NCI-H2171 treated with DMSO at 0.1 percent for 48 hours (cell line): ENCODE measurements at places on chromosomes 4 and X.

DNA sequence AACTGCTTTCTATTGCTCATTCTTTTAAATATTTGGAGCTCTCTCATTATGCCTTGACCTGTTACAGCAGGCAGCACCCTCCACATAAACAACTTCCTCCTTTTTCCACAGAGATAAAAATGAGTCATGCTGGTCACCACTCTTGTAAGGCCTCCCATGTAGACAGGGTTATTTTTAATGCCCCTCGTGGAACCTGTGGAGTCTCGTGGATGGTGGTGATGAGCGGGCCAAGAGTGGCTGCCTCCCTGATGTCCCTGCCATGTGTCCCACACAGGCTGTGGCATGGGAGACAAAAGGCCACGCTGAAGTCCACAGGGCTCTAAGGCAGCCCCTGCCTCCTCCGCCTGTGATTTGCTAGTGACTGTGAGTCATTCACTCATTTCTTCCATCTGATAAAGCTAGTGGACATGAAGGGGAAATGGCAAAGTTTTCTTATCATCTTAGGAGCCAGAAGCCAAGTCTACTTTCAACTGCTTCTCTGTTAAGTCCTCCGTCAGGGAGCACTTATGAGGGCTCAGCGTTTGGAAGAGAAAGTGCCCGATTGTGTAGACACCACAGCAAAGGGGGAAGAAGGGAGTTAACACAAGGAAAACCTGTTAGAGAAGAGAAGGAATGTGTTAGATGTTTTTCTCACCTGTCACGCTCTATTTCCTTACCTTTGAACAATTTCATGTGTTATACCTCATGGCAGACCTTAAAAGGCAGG lies 121.6 kb upstream of the FAT1 start:
- no peak for DNase-seq

DNA sequence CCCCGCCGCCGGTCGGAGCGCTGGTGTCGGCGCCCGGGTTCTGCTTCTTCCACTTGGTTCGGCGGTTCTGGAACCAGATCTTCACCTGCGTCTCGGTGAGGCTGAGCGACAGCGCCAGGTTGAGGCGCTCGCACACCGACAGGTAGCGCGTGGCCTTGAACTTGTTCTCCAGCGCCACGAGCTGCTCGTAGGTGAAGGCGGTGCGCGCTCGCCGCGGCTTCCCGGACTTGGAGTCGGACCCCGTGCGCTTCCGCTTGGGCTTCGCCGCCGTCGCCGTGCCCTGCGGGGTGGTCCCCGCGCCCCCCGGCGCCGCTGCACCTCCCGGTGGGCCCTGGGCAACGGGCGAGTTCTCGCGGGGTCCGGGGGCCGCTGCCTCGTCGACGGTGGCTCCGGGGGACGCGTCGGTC lies 3.1 kb downstream of the NKX1-1 start:
- DNase-seq = no peak

DNA sequence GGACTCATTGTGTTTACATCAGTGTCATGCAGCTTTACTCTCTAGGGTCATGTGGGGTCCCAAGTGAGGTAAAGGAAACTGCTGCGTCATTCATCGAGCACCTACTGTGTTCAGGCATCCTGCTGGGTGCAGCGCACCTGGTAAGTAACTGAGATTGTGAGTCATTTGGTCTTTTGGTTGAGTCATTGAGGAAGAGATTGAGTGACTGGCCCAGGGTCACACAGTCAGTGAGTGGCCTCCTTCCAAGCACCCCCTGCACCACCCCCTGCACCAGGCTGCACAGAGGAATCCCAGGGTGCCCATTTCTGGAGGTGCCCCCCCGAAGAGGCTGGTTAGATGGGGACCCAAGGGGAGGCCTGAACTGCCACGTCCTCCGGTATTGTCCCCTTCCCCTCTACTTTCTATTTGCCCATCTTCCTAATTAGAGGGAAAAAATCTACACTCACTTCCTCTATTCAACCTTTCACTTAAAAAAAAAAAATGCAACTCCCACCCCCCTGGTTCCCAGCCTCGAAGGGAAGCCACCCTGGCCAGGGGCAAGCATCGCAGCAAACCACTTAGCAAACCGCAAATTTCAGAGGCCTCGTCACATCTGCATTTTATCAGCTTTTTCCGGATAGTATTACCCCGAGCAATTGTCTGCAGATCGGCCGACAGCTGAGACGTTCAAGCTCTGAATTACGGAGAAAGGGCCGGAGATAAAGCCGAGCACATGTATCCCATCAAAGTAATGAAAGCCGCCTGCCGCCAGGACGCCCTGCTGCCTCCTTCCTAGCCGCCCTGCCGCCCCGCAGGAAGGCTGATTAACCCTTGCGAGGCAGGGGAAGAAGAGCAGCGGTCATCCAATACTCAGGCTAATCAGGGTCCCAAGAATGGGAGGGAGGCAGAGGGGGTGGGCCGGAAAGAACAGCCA lies 96.3 kb upstream of the MSX1 start:
- no peak for DNase-seq

- no peak for DNase-seq
Measured at GRCh38 chr4:158788516-158788915, 19.7 kb downstream of the FNIP2 start.

DNA sequence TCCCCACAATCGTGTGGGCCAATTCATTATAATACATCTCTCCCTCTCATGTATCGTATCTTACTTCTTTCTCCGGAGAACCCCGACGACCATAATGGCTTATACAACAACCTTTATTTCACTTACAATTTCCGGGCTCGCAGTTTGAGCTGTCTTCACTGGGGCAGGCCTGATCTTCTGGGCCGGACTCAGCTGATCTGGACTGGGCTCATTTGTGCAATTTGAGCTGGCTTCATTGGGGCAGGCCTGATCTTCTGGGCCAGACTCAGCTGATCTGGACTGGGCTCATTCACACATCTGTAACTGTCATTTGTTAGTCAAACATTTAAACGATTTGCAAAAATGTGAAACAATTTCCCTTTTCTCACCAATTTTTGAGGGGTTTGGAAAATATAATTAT lies 171.5 kb upstream of the FRG1 start:
- no peak for DNase-seq
